Kidney capillary endothelial cell (primary cell): ENCODE measurements at places on chromosomes 1 and 21.

GRCh38 chr1:2593251-2593878 is 6.8 kb downstream of the PRXL2B start:
- DNase-seq, result no peak

- peak; percentile 55 for DNase-seq
Measured at GRCh38 chr1:44707959-44708831, 22.8 kb downstream of the RNU5D-1 start.

- no peak for DNase-seq
Measured at GRCh38 chr1:8796812-8797211, 20.6 kb downstream of the RERE start.

DNA sequence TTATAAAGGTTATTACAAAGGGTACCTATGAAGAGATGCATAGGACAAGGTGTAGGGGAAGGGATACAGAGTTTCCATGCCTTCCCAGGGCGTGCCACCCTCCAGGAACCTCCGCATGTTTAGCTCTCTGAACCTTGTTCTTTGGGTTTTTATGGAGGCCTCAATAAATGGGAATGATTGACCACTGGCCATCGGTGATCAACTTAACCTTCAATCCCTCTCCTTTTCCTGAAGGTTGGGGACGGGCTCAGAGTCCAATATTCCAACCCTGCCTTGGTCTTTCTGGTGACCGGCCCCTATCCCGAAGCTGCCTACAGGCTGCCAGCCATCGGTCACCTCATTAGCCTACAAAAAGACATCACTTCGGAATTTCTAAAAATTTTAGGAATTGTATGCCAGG is 11.7 kb downstream of the CD244 start:
- DNase-seq, result no peak

DNA sequence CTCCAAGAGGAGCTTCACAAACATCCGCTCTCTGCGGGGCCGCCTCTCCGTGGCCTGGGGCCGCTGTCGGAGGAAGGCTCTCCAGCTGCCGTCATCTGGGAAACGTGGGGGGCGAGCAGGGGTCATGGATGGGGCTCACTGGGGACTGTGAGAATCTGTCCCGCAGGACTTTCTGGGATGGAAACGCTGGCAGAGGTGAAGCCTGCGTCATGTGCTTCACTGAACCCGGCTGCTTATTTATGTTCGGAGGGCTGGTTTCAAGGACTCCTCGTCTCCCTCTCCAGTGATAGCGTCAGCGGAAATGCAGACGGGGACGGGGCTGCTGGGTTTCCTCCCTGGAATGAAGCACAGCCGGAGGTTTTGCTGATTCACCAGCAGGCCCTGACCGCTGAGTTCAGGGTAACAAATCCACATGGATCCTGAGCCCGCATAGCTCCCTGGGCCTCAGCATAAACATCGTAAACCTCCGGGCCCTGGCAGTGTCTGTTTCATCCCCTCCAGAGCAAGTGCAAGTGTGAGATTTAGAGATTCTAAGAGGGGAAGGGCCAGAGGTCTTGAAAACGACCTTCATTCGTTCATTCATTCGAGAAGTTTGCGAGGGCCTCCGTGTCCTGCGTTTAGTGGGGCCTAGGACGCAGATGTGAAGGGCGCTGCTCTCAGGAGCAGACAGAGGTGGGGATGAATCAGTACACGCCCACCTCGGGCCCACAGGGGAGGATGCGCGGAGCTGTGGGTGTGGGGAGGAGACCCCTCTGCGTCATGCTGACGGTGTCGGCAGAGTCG is 7.0 kb upstream of the POFUT2 start:
- peak; percentile 98 for DNase-seq

- DNase-seq, result no peak
Measured at GRCh38 chr1:64000021-64000420, 203.4 kb upstream of the UBE2U start.
